ENCODE measurements at places on chromosomes 6 and 20.

DNA sequence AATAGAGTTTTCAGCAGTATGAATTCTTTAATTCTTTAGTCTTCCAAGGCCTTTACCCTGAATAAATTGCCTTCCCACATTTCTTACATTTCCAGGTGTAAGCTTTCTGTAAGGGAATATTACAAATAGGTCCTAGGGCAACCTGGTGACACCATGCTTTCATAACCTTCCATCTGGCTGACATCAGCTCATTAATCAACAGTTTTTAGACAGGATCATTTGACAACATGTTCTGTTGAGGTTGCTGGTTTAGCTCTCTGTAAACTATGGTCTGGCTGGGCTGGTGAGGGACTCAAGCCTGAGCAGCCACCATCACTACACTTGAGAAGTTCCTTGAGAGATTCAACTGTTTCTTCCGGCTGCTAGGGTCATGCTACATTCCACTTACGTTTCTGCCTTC, 19.2 kb downstream of the FAM229B start:
- DNase-seq: no peak

DNA sequence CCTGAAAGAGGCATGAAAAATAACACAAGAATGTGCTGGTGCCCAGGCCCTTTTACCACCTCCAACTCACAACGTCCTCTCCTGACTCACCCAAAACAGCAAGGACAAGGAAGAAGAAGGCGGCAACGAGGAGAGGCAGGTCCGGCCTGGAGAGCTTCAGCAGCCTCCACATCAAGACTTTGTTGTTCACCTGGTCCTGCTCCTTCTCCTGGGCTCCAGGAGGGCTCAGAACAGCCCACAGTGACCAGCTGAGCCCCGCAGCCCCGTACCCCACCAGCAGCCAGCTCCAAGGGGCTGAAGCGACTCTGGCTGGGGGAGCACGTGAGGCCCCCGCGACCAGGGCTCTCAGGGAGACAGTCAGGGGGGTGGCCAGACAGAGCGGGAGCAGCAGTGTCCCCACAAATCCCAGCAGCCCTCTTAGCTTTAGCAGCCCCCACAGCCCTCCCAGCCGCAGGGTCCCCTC, 857 bp downstream of the TAP2 start:
- DNase-seq: no peak

- no peak for DNase-seq
These were observed 64.7 kb upstream of the RPS6KA2 start for GRCh38 chr6:166691746-166692145.

DNA sequence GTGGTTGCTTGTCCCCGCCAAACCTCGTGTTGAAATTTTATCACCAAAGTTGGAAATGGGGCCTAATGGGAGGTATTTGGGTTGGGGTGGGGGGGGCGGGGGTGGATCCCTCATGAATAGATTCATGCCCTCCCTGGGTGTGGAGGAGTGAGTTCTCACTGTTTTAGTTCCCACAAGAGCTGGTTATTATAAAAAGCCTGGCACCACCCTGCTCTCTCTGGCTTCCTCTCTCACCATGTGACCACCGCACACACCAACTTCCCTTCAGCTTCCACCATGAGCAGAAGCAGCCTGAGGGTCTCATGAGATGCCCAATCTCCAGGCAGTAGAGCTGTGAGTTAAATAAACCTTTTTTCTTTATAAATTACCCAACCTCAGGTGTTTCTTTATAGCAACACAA, 111.3 kb downstream of the PRDM1 start:
- DNase-seq: peak; percentile 15

- DNase-seq: peak; percentile 45
These were observed 2.6 kb downstream of the FASTKD5 start for GRCh38 chr20:3156811-3157619.

- DNase-seq: peak; percentile 26
These were observed 78.4 kb downstream of the GMPR start for GRCh38 chr6:16316741-16317251.

GRCh38 chr6:139591075-139591865, 216.8 kb upstream of the CITED2 start:
- DNase-seq: no peak

- DNase-seq: no peak
These were observed 93.2 kb downstream of the CLVS2 start for GRCh38 chr6:123089226-123089625.

DNA sequence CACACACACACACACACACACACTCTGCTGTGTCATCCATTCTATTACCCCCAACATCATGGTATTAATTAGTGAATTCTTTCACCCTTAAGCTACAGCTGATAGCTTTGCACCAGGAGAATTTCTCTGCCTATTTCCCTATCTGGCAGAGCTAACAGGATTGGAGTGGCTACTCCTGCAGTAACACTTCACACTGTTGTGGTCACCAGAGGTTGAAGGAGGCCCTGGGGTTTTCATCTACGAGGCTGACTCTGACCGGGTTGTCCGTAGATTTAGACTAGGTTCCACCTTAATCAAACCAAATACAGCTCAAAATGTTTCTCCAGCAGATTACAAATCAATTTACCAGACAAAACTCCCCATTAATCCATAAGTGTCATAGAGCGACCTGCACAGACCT, 69.2 kb upstream of the RIPOR2 start:
- DNase-seq: no peak

- DNase-seq: no peak
These were observed 114.7 kb downstream of the THEMIS start for GRCh38 chr6:127786109-127786508.

DNA sequence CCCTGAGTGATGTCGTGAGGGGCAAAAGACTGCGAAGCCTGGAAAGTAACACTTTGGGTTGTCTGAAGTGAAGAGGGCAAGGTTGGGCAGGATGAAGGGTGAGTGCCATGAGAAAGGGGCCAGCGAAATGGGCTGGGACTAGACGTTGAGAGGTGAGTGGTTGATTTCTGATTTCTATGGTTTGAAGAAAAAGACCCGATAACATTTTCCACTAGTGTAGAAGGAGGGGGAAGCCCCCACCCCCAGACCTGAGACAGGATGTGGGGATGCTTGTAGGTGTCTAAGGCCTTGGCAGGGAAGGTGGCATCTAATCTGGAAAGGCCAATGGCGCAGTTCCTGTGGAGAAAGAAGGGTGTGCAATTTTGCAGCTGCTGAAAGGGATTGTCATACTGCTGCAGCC, 25.3 kb upstream of the KIF3B start:
- DNase-seq: no peak

DNA sequence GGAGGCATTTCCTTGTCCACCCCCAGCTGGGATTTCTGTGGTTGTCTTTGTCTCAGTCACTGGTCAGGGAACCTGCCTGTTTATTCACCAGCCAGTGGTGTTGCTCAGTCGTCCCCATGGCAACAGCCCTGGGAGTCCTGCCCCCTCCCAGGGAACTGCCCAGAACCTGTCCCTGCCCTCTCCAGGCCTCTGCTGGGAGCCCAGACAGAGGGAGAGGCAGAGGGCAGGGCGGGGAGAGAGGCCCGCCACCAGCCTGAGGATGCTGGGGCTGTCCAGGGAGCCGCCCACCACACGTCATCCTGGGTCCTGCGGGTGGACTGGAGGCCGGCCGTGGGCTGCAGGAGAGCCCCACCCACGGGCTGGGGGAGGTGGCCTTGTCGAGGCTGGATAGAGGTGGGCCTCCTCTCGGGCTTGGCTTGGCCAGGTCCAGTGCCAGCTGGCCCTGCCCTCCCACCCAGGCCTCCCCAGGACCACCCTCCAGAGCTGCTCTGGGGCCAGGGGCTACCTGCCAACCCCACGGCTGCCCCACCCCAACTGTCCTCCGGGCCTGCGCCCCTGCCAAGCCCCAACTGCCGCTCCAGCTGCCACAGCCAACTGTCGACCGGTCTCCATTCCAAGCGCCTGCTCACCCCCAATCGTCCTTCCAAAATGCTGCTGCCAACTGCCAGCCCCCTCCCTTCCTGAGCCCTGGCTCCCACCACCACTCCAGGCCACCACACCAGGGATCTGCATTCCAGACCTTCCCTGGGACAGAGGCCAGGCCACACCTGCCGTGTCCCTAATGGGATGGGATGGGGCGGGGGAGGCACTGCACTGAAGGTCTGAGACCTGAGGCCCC, 4.2 kb upstream of the ZBTB46 start:
- DNase-seq: no peak

DNA sequence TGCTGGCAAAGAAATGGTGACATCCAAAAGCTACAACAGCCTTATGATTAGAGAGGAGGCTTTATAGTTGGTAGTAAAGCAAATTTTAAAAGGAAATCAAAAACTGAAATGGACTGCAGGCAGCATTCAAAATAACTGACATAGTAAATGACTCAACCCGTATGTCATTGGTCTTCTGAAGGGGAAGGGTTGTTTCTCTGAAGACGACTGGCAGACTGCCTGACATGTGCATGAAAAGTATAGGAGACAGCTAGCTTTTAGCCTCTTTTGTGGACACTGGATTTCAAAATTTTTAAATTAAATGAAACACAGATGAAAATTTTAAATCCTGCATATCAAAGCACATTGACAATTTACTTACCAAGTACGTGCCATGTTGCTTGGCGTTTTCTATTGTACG, 90.7 kb downstream of the TRMT6 start:
- DNase-seq: no peak

DNA sequence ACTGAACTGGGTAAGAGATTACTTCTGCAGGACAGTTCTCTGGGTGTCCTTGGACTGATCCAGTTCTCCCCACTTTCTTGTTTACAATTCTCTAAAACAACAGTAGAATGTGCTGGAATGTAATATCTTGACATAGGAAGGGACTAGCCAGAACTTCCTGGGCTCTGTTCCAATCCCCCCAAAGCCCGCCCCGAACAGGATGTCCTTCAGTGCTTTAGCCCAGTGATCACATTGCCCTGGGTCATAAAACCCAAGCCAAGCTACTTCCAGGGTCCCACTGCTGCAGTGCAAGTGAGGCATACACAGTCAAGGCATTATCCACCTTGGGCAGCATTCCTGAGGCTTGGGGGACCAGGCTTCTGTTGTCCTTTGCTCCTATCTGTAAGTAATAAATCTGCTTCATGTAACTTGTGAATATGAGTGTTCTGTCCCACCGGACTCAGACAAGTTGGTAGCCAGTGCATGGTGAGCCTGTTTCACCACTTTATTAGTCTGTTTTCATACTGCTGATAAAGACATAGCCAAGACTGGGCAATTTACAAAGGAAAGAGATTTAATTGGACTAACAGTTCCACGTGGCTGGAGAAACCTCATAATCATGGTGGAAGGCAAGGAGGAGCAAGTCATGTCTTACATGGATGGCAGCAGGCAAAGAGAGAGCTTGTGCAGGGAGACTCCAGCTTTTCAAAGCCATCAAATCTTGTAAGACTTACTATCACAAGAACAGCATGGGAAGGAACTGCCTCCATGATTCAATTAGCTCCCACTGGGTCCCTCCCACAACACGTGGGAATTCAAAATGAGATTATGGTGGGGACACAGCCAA, 23.5 kb downstream of the FITM2 start:
- DNase-seq: no peak

- DNase-seq: no peak
These were observed 25.9 kb upstream of the AGPAT4 start for GRCh38 chr6:161299726-161300125.

DNA sequence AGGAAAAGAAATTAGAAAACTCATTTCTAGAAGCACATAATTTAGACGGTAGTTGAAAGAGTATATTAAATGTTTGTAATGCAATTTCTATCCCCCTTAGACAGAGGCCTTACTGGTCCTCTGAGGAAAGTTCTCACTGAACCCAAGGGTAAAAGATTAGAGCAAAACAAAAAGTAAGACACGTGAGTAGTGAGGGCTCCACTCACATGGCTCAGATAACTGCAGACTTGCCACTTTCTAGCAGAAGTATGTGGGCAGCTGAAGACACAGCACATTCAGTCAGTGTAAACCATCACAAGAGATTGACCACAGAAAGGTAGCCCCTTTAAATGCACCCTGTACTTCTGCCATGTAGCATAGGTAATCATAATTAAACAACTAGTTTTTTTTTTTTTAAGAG, 193.8 kb downstream of the BTBD9 start:
- no peak for DNase-seq

- DNase-seq: no peak
These were observed 106.2 kb downstream of the TULP4 start for GRCh38 chr6:158418501-158418900.

DNA sequence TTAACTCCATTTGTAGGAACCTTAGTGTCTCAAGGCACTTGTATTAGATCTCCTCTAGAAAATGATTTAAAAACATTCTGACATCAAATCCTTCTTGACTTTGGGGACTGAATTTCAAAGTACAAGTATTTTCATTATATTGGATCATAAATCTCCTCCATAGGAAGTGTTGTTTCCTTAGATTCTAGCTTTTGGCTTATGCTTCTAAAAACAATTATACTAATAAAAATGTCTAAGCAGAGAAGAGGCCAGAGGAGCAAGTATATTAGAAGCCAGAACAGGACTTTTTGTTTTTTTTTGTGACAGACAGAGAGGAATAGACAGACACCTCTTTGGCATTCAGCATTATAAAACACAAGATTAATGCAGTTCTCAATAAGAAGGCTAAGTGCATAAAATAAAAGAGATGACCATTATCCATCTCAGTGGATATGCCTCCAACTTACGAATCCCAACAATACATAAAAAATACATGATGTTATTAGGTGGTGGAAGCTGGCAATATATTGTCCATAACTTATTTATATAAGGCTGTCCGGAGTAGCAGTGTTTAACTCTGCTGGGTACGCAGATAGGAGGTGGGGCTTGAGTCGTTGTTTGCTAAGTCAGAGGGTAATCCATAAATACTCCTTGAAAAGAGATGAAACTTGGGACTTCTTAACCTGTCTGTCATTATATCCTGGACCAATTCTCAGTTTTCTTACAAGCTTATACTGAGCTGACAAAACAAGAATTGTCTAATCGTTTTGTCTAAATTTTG, 31.9 kb upstream of the NOX3 start:
- DNase-seq: no peak

- no peak for DNase-seq
These were observed 891.4 kb downstream of the TFAP2A start for GRCh38 chr6:9523462-9523861.

GRCh38 chr6:12369781-12370262, 79.7 kb downstream of the EDN1 start:
- no peak for DNase-seq

DNA sequence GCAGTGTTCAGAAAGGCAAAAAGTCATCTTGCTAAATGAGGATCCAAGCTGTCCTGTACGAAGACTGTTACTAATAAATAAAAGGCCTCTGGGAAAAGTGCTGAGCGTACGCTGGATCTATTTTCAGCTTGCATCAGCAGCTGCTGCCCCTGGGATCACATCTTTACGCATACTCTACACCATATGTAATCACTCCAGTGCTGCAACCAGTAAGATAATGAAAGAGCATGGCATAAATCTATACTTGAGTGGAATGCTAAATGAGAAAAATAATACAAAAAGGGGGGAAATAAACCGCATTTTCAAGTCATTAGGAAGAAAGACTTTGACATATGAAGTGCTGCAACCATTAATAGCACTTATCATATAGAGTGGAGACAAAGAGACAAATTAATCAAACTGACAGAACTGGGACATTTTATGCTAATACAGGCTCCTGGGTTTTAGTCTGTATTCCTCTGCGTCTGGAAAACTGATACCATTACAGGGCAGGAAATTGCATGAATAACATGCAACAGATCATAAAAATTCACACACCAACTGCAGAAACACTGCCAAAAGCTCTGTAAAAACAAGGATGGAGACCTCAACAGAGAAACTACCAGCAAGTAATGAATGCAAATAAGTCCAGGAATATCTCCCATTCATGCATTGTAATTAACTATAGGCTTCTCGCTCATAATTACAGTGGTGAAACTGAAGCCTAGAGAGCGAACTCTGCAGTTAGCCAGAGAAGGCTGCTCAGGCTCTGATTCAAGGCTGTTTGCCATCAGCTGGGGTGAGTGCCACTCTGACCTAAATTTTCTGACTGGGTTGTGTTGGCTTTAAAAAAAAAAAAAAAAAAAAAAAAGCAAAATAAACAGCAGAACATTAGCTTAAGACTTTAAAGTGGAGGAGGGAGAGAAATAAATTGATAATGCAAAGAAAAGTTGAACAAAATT, 83.8 kb downstream of the GJA10 start:
- DNase-seq: no peak
